ENCODE measurements at places on chromosomes 4 and X. TPM values are rescaled to one million over a fixed set of nuclear protein-coding genes. Genes with fewer than 3 reads are reported as not detected.

The PNCK gene
- 1.7 TPM for total RNA-seq

The PAGE4 gene
- total RNA-seq = not detected

The RNF150 gene
- 34.5 TPM for total RNA-seq

The PCDH11X gene
- 1.4 TPM for total RNA-seq

The CXCL1 gene
- 4.2 TPM for total RNA-seq

The MAGIX gene
- 3.2 TPM for total RNA-seq

The FAM114A1 gene
- 99.7 TPM for total RNA-seq

The ESX1 gene
- not detected for total RNA-seq

The PI4K2B gene
- total RNA-seq = 10.1 TPM

The LRCH2 gene
- 13.3 TPM for total RNA-seq

The MAGED4B gene
- 24.3 TPM for total RNA-seq

The TEX11 gene
- not detected for total RNA-seq

The NDP gene
- total RNA-seq = 33.0 TPM

The UGT2B15 gene
- total RNA-seq = not detected
